ENCODE measurements at places on chromosomes 16 and 17.

- peak; percentile 54 for DNase-seq
Measured at GRCh38 chr16:46929378-46930332, 43.8 kb downstream of the DNAJA2 start.

DNA sequence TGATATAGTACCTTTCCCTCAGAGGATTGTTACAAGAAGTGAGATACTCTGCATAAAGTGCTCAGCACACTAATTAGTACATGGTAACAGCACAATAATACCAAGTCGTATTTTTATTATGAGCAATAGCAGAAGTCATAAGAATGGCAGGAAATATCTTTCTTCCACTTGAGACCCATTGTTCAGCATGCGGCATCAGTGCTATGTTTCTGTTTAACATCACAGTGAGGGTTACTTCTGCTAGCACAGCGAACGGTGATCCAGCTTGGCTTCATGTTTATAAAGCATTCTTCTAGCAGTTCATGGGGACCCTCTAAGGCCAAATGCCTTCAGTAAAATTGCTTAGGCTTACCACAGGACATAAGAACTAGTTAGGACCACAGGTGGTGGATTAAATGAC, 83.1 kb downstream of the MYO1D start:
- DNase-seq: no peak

- no peak for DNase-seq
Measured at GRCh38 chr17:72962106-72962505, 130.4 kb downstream of the SLC39A11 start.

- DNase-seq: no peak
Measured at GRCh38 chr17:50265690-50266315, 8.5 kb upstream of the TMEM92 start.

GRCh38 chr16:73280388-73280787, 232.5 kb upstream of the ZFHX3 start:
- DNase-seq: no peak

GRCh38 chr17:43683928-43684653, 22.4 kb upstream of the MEOX1 start:
- no peak for DNase-seq

GRCh38 chr16:54648575-54648974, 282.1 kb upstream of the IRX5 start:
- DNase-seq: no peak

DNA sequence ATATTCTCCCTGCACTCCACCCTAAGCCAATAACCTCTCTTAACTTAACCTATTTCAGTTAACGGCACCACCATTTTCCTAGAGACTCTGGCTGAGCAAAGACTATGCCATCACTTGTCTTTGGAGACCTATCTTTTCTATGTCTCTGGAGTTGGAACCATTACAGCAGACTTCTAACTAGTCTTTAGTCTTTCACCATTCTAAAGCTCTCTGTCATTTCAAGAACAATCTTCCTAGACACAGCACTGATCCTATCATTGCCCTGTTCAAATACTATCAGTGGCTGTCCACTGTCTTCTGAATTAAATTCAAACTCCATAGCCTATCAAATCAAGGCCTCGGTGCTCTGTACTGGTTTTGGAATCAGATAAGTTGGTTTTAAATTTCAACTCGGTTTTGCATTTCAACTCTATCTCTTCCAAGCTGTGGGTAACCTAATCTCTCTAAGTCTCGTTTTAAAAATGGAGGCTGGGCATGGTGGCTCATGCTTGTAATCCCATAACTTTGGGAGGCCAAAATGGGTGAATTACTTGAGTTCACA, 31.9 kb downstream of the RNF43 start:
- DNase-seq: no peak

DNA sequence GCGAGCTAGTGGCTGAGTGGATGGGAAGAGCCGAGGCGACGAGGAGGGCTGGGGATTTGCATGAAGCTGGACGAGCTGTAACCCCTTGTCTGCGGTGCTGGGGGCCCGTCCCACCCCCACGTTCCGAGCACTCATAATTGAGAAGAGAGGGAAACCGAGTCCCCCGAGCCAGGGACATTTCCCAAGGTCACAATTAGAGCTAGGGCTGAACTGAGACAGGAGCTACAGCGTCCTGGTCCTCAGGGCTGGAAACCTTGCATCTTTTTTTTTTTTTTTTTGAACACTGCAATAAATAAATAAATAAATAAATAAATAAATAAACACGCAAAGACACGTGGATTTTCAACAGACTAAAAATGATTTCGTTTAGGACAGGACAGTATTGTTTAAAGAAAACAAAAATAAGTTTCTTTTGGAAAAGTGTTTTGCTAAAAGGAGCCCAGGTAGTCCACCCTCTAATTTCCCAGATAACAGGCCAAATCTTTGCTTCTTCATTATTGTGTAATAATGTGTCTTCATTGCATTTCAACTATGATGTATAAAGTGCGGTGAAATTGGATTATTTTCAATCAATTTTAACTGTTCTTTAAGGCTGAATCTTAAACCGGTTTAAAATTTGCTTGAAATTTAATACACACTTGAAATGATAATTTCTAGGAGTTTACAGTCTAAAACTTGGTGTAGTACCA, 992 bp downstream of the GDPD1 start:
- no peak for DNase-seq

DNA sequence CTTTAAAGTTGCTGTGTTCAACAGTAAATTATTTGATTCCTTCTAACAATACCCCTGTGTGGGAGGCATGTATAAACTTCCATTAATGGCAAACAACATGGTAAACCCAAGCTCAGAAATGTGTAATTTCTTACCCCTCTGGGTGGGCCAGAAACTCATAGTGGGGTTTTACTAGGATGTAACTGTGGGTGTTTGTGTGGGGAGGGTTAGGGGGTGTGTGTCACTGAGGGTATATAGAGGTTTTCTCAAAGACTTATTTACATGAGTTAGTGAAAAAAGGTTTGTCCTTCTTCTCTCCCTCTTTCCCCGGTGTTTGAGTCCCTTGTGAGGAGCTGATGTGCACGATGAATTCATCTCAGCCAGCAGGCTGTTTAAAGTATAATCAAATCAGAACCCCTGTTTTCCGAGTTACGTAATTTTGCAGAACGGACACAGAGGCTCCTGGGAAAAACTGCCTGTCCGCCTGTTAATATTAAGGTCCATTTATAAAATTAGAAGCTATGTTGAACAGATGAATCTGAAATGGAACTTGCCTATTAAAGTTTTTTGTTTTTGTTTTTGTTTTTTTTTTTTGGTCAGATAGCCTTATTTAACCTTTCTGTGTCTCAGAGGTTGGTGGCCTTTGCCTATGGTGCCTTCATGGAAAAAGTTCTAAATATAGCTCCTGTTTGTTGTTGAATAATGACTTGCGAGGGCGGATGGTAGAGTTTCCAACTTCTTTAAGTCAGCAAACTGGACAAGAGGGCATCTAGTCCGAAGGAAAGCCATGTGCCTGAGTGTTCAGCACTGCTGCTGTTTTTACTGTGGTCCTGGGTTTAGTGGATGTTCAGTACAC, 73.3 kb downstream of the MSI2 start:
- no peak for DNase-seq

DNA sequence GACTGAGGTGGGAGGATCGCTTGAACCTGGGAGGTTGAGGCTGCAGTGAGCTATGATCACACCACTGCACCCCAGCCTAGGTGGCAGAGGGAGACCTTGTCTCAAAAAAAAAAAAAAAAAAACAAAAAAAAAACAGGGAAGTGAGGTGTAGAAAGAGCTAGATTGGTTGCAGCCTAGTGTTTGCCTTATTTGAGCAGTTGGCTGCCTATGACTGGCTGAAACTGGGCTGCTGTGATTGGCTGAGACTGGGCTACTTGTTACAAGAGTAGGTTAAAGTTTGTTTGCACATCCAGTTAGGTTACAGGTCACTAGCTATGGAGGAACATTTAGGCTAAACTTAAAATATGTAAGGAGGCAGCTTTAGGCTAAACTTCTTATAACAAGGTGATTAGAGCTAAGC, 5.7 kb downstream of the DHRS7B start:
- DNase-seq: no peak

GRCh38 chr16:51820176-51820575, 669.1 kb upstream of the SALL1 start:
- no peak for DNase-seq

DNA sequence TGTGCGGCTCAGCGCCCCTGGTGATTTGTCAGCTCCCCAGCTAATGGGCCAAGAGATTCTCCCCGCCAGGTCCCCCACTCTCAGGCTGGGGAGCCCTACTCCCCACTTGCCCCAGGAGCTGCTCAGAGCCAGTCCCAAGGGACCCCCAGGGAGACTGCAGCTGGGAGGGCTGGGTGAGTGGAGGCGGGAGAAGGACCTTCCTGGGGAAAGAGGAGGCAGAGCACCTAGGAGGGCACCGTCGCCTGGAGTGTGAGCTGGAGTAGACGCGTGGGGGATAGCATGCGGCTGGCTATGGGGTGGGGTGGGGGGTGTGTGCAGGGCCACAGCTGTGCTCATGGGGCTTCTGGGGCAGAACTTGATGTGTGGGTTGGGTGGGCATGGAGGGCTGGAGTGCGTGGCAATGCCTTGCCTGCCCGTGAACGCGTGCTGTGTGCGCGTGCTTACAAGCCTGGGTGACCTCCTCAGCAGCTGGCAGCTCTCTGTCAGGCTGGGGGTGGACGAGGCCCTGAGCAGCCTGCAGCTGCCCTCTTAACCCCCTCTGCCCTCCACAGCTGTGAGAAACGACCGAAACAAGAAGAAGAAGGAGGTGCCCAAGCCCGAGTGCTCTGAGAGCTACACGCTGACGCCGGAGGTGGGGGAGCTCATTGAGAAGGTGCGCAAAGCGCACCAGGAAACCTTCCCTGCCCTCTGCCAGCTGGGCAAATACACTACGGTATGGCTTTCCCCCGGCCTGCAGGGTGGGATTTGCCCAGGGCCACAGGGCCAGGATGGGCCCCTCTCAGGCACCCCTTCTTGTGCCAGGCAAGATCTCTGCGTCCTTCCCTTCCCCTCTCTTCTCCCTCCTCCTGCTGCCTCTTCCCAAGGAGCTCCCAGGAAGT, 12.9 kb downstream of the GJD3 start:
- DNase-seq: no peak

DNA sequence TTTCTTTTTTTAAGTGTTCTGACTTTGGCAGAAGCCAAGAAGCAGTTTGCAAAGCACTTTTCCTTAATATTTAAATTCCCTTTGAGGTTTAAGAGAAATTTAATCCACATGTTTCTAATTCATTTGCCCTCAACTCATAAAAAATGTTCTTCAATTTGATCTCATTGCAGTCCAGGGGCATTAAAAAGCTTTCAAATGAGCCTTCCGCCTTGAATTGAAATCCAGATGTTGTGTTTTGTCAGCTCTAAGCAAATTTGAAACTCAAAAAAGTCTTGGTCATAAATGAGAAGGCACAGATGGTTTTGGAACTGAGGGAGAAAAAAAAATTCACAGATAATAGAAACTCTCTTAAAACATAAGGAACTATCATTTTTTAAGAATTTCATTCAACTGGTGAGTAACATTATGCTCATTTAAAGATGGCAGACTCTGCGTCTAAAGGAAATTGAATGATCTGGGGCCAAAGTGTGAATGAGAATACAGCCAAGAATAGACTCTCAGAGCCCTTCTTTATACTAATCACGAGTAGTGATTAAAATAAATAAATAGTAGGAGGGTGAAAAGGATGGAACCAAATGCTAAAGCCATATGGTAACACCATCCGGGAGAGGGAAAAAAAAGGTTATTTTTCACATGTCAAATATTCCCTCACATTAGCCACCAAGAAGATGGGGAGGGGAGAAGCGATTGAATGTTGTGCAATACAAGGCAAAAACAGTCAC, 1304.7 kb downstream of the CDH8 start:
- no peak for DNase-seq

DNA sequence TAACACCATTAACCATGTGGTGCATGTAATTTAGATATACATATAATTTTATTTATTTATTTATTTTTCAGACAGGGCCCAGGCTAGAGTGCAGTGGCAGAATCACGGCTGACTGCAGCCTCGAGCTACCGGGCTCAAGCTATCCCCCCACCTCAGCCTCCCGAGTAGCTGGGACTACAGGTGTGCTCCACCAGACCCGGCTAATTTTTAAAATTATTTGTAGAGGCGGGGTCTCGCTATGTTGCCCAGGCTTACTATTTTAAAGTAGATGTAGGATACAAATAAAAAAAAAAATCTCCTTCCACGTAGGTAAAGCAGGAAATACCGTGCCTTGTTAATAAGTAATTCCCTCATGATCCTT, 446 bp upstream of the COQ7 start:
- DNase-seq: no peak

DNA sequence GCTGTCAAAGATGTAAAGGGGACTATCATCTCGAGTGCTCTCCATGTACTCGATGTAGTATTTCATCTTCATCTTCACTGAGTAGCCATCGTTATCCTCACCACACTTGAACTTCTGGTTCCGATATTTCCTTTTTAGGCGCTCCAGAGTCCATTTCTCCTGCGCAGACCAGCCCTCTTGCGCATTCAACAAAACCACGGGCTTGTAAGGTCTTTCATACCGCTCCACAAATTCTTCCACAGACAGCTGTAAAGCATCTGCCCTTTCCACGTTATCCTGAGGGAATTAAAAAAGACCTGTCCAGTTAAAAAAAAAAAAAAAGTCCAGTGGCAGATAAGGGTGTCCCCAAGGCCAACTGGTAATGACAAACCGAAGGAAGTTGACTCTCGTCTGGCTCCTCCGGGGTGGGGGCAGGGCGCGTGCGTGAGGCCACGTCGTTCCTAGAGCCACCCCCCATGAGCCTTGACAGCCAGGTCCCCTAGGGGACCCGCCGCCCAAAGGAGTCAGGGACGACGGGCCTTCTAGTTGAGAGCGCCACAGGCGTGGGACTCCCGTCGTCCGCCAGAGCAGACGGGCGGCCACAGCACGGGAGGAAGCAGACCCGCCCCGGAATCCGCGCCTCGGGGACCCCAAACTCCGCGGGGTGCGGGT, 701 bp downstream of the JMJD6 start:
- DNase-seq: no peak

DNA sequence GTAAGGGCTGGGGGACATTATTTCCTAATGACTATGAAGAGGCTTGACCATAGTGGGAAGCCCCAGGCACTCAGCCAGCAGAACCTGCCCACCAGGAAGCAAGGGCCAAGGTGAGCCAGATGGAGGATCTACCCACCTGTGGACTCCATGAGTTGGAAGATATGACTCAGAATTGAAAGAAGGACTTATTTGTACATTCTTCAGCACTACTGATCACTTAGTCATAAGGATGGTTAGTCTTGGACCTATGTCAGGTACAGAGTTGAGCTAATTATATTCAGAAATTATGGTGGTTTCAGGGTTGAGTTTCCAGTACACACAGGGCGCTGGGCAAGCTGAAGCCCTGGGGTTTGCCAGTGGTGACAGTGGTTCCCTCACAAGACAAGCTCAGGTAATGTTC, 24.0 kb upstream of the GRIN2A start:
- no peak for DNase-seq

All from stimulated activated CD4-positive, alpha-beta T cell treated with anti-CD3 and anti-CD28 coated beads, Interleukin-1b, Interleukin-23, amount 100 ng/mL, for 1 hour (primary cell).